ENCODE measurements at places on chromosomes 1 and 21.

GRCh38 chr1:43366179-43366578, 1.6 kb downstream of the ELOVL1 start:
- no peak for DNase-seq

GRCh38 chr1:233477359-233477758, 136.5 kb upstream of the KCNK1 start:
- DNase-seq = no peak

GRCh38 chr1:228429698-228430097, 13.0 kb upstream of the TRIM17 start:
- DNase-seq = no peak

DNA sequence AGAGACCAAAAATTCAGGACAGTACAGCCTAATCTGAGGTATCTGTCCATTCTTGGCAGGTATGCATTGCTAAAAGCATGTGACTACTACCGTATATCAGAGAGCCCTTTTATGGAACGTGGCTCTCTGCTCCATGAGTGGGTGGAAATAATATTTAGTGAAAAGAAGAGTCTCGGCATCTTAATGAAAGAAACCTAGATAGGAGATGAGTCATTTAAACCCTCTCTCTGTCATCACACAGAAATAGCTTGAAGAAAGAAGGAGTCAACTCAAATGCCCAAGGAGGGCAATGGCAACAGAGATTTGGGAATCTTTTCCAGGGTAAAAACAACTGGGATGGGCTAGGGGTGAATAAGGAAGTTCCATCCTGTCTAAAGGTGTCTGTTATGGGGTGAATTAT, 528.2 kb downstream of the SMYD3 start:
- no peak for DNase-seq

- no peak for DNase-seq
Observed at GRCh38 chr1:157195521-157196244, 57.5 kb upstream of the ETV3 start.

All from stimulated activated naive CD4-positive, alpha-beta T cell treated with Interleukin-2 at 50 U/mL for 16 hours (primary cell).